ENCODE measurements at places on chromosomes 4 and X.

GRCh38 chr4:6362896-6363295 is 93.2 kb downstream of the WFS1 start:
- peak; percentile 50 for DNase-seq

DNA sequence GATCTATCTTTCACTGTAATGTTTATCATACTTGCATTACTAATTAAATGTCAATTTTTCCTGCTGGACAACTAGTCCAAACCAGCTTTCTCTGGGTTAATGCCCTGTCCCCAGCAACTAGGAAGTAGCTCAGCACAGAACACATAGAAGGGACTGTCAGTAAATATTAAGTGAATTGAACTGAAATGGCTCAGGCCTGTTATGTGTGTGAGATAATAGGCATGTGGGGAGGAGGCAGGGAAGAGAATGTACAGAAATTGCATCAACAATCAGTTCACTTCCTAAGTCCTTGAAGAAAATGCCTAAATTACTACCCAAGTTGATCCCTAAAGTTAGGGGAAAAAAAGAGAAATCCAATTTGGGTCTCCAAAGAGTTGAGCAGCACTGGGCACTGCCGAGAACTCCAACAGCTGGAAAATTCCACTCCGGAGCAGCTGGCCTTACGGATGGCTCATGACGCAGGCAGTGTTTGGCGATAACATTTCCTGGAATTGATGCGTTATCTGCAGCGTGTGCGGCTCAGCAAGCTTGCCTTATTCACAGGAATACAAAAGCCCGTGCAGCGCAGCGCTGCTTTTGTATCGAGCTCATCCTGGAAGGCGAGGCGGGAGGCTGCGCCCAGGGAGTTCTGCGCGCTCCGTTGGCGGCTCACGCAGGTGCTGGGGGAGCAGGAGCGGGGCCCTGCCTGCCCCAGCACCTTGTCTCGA is 297.3 kb upstream of the LCORL start:
- no peak for DNase-seq

DNA sequence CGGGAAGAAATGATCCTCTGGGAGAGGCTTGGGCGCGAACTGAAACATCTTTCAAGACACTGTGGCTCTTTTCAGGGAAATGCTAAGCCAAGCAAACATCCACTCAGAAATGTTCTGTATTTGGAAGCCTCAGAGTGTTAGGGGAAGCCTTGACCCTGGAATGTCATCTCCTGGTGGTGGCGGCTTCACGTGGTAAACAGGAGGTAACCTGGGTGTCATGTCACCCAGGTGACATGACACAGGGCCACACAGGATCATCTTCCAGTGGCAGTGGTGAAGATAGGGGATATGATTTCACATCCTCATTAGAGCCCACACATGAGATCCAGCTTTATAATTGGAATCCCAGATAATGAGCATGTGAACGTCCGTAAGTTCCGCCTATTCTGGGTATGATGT is 140.0 kb downstream of the TBL1X start:
- no peak for DNase-seq

- peak; percentile 88 for DNase-seq
These were observed at the start of gene LDOC1 for GRCh38 chrX:141176586-141177451. TSS of gene LDOC1 (minus strand) at chrX:141177129. CDS start at chrX:141177021, 108 bp downstream.

DNA sequence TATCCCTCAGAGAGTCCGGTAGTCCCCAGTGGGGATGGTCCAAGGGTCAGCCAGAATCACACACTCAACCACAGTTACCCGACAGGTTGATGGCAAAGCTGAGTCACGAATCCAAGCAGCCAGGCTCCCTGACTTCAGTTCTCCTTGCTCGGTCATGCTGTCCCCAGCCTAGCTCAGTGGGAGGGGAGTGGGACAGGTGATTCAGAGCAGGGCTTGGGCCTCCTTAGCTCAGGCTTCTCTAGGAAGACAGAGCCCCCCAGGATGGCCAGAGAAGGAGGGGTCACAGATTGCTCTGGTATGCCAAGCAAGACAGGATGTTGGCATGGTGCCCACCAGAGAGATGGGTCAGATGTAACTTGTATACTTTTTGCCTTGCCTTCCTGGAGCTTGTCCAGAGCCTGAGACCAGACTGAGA is 66.5 kb downstream of the EFNB1 start:
- peak; percentile 15 for DNase-seq

DNA sequence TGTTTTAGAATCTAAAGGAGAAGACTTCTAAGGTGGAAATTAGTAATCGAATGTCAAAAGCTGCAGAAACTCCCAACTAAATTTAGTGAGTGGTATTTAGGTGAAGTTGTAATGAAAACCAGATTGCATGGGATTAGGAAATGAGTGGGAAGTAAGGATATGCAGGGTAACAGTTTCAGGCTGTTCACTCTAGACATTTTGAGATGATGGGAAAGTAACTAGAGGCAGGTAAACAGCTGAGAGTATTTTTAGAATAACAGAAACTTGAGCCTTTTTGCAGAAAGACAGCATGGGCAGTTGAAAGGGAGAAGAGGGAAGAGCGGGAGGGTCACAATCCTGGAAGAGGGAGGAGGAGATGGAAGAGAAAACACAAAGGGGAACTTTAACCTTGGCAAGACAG is 12.7 kb downstream of the SPRY1 start:
- DNase-seq, result no peak

DNA sequence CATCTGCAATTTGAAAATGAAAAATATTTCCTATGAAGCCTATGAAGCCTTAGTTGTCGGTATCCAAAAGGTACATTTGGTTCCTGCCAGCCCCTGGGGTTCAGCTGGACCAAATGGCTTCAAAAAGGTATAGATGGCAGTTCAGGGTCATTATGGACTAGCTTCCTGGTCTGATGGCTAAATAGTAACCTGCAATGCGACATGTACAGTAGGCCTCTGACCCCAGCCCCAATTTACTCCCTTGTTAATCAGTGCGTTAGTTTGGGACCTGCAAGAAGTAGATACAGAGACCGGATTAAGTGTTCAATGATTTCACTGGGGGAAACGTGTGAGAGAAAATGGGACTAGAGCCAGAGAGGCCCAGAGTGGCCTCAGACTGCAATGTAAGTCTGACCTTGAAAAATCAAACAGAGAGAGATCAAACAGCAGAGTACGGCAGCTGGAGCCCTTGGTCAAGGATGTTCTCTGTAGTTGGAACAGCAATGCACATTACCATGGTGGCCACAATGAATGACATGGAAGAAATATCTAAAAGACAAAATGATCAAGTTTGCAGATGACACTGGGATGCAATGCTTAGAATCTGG is 115.0 kb upstream of the MBNL3 start:
- no peak for DNase-seq

GRCh38 chr4:8892556-8893226 is 21.1 kb upstream of the HMX1 start:
- no peak for DNase-seq

DNA sequence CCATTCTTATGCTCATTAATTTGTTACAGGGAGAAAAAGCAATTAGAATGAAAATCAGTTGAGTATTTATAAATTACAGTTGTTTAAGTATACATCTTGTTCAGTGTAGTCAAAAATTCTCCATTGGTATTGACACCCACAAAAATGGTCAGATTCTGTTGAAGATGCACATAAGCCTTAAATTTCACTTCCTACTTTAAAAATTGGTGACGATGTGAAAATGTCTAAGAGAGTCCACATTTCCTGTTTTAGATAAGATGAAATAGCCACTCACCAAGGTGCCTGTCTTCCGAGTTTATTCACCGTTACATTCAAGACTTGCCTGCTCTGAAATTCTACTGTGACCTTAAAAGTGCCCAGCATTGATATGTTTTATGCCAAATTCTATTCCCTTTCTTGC is 93.6 kb downstream of the GPR143 start:
- DNase-seq, result no peak
